ENCODE measurements at places on chromosomes 7 and 10. TPM values are rescaled to one million over a fixed set of nuclear protein-coding genes. Genes with fewer than 3 reads are reported as not detected.

NRAP gene
- 1,353 TPM for total RNA-seq

PROSER2 gene
- total RNA-seq, result 0.84 TPM

NIPSNAP2 gene
- 329 TPM for total RNA-seq

GOLGA7B gene
- 0.06 TPM for total RNA-seq

TFAM gene
- 19.5 TPM for total RNA-seq

PDZD7 gene
- 0.46 TPM for total RNA-seq

PLXDC2 gene
- 10.7 TPM for total RNA-seq

GRID1 gene
- total RNA-seq, result 1.8 TPM

GRCh38 chr7:130875901-130876300 is 141.9 kb upstream of the KLF14 start:
- no peak overlapping the region for H3K27ac ChIP-seq
- H3K36me3 ChIP-seq, result peaks cover 92% of the 10 kb centered on the region
- H3K4me1 ChIP-seq, result no peaks in the 10 kb centered on the region
- no peaks in the 10 kb centered on the region for H3K27me3 ChIP-seq
- H3K4me3 ChIP-seq, result no peak overlapping the region

DNA sequence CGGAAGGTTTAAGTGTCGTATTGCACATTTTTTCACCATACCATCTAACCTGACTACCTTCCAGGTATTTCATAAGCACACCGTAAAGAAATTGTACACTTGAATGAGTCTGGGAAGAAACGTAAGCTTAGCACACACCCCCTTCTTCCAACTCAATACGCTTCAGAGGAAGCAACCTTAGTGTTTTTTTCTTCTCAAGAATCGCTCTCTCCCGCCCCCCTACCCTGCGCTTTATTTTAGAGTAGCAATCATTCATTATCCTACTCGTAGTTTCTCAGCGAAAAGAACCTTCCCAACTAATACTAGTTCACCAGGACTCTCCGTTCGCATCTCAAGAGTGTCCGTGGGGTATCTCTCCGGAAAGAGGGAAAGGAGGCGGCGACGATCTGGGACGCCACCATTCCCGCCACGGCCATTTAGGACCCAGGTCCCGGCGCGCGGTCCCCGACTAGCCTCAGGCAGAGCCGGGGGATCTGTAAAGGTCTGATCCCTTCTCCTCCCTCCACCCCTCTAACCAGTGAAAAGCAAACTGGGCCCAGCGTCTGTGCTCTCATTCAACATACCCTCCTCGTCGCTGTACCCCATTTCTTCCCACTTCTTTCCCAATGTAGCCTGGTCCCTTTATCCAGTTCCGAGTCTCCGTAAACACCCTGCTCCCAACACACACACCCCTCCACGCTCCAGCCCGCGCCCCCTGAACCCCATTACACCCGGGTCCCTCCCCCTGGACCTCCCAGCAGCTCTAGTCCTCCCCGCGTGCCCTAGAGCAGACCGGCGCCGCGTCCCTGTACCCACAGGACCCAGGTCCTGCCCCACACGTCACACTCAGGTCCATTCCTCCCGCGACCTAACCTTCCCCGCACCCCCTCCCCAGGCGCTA is 16.0 kb downstream of the MYOZ1 start:
- no peaks in the 10 kb centered on the region for H3K27me3 ChIP-seq
- no peaks in the 10 kb centered on the region for H3K36me3 ChIP-seq
- no peak for DNase-seq

GRCh38 chr10:84811113-84811512 is 482.7 kb downstream of the CCSER2 start:
- no peak overlapping the region for H3K4me3 ChIP-seq
- DNase-seq, result no peak
- H3K27me3 ChIP-seq, result no peaks in the 10 kb centered on the region
- no peaks in the 10 kb centered on the region for H3K4me1 ChIP-seq
- H3K36me3 ChIP-seq, result no peaks in the 10 kb centered on the region

DNA sequence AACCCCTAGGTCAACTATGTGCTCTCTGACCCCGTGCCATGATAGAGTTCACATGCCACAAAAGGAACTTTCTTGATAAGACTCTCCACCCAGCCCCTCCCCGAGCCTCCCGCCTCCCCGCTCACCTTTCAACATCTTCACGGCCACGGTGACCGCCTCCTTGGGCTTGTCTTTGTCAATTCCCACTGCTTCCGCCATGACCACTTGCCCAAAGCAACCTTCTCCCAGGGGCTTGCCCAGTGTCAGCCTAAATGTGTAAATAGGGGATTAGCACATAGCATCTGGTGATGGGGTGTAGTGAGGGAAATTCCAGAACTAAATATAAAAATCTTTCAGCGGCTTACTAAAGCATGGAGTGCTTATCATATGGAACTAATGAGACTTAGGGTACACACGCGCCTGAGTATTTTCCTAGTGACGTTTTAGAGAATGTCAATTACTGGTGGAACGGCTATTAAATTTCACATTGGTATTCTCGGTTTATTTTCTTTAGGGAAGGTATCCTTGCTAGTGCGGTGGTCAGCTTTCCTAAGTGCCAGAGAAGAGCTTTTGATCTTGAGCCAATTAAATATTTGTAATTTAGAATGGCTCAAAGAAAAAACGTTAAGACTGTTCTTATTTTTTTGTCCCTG is 97.4 kb downstream of the FGFR2 start:
- H3K4me3 ChIP-seq, result no peak overlapping the region
- DNase-seq, result no peak
- H3K4me1 ChIP-seq, result no peaks in the 10 kb centered on the region
- H3K27ac ChIP-seq, result no peak overlapping the region
- H3K27me3 ChIP-seq, result peaks cover 6% of the 10 kb centered on the region

DNA sequence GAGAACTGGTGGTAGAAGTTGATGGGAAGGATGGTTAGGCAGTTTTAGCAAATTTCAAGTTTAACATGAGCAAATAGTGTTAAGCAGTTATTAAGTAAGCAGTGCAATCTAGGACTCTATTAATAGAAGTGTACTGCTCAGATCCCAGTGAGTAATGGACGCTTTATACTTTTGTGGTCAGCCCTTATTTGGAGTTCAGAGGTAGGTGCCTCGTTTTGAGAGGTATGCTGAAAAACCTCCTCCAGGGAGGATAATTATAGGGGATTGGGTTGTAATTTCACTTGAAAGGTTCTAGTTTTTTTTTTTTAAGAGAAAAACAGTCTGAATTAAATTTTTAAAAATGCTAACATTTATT is 33.5 kb upstream of the CCDC7 start:
- H3K4me1 ChIP-seq, result peaks cover 11% of the 10 kb centered on the region
- H3K4me3 ChIP-seq, result no peak overlapping the region
- no peaks in the 10 kb centered on the region for H3K27me3 ChIP-seq
- no peaks in the 10 kb centered on the region for H3K36me3 ChIP-seq
- no peak for DNase-seq

- DNase-seq, result no peak
- H3K27ac ChIP-seq, result no peak overlapping the region
- no peaks in the 10 kb centered on the region for H3K36me3 ChIP-seq
- no peaks in the 10 kb centered on the region for H3K4me1 ChIP-seq
- no peak overlapping the region for H3K4me3 ChIP-seq
- no peaks in the 10 kb centered on the region for H3K27me3 ChIP-seq
Measured at GRCh38 chr7:114150689-114151088, 231.9 kb upstream of the PPP1R3A start.

- H3K4me3 ChIP-seq, result no peak overlapping the region
- peaks cover 14% of the 10 kb centered on the region for H3K36me3 ChIP-seq
Measured at GRCh38 chr10:132613566-132614348, 76.2 kb downstream of the INPP5A start.

DNA sequence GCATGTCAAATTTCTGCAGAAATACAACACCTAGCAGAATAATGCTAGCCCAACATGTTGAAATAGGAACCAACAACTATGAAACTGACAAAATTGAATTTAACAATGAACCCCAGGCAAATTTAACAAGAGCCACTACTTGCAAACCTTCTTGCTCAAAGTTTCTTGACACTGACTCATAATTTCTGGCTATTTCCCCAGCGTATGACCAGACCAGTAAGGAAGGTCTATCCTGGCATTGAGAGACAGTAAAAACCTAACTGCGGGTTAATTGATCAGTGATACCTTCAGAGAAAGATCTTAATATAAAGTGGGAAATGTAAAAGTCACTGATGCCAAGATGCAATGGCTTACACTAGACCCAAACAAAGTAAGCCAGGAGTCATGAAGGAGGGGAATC is 510.1 kb downstream of the ARL4A start:
- no peak overlapping the region for H3K4me3 ChIP-seq
- H3K36me3 ChIP-seq, result no peaks in the 10 kb centered on the region
- no peak overlapping the region for H3K27ac ChIP-seq
- H3K4me1 ChIP-seq, result no peaks in the 10 kb centered on the region

GRCh38 chr10:119416855-119417254 is 125.7 kb downstream of the RGS10 start:
- peak; percentile 76 for DNase-seq
- peak overlapping the region; percentile 82 for H3K27ac ChIP-seq
- H3K36me3 ChIP-seq, result no peaks in the 10 kb centered on the region
- no peak overlapping the region for H3K4me3 ChIP-seq

DNA sequence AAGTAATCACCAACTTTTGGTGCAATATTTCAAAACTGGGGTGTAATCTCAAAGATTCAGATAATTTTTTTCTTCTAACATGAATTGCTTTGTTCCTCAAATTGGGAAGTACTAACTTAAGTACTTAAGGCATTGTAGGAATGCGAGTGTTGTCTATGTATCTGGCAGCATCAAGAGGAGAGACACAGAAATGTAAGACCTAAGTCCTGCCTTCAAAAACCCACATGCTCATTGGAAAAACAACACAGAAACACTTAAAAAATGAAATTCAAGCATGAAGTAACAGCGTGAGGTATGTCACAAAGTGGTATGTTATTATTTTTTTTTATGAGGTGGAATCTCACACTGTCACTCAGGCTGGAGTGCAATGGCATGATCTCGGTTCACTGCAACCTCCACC is 288.5 kb downstream of the ZEB1 start:
- H3K27me3 ChIP-seq, result no peaks in the 10 kb centered on the region
- no peaks in the 10 kb centered on the region for H3K36me3 ChIP-seq
- DNase-seq, result no peak
- no peak overlapping the region for H3K4me3 ChIP-seq
- no peak overlapping the region for H3K27ac ChIP-seq
- H3K4me1 ChIP-seq, result peaks cover 41% of the 10 kb centered on the region

GRCh38 chr10:86730227-86730626 is 26.2 kb upstream of the BMPR1A start:
- no peak for DNase-seq
- H3K4me3 ChIP-seq, result no peak overlapping the region
- no peaks in the 10 kb centered on the region for H3K4me1 ChIP-seq
- peaks cover 64% of the 10 kb centered on the region for H3K36me3 ChIP-seq
- H3K27ac ChIP-seq, result peak overlapping the region; percentile 86

DNA sequence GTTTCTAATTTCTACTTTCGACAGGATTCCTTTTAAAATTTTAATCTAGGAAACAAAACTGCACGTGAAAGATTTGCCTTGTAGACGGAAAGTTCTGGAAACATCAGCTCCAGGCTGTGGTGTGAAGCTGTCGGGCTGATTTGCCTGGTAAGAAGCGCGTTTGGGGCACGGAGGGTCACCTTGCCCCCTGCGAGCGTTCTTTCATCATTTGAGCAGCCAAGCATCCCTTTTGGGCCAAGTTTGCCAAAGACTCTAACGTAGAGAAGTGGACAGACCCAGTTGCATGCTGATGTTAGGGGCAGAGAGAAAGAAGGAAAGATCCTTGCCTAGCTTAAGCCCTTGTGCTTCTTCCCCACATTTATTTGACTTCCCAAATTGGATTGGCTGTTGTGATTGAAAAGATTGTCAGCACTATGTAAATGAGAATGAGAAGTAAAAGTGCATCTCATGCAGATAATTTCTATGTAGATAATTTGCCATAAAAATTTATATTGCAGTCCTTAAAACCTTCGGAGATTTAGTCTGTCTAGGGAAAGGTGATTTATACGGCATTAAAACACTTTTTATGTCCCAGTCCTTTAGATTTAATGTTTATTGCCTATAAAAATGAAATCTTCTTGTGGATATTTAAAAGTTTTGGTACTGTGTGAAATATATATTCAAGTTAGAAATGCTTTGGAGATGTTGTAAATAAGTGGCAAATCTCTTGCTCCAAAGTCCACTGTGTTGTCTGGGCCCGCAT is 76.1 kb downstream of the CUX1 start:
- H3K4me1 ChIP-seq, result peaks cover 48% of the 10 kb centered on the region
- no peaks in the 10 kb centered on the region for H3K36me3 ChIP-seq
- H3K27me3 ChIP-seq, result no peaks in the 10 kb centered on the region
- no peak overlapping the region for H3K4me3 ChIP-seq
- no peak for DNase-seq
- no peak overlapping the region for H3K27ac ChIP-seq

DNA sequence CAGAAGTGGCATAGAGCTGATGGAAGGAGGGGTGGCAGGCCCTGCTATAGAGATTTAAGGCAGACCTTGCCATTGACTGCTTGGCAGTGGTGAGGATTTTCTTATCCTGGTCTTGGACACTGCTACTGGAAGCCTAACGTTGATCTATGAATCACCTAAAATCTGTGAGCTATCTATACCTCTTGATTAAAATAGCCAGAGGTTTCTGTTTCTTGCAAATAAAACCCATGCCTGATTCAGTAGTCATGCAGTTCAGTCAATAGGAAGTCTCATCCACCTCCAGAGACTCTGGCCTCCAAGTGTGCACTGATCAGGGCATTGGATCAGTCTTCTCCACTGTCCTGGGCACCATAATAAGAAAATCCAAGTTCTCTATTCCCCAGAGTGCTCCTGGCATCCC is 286.5 kb downstream of the PTEN start:
- no peaks in the 10 kb centered on the region for H3K36me3 ChIP-seq
- DNase-seq, result no peak
- H3K4me1 ChIP-seq, result peaks cover 4% of the 10 kb centered on the region
- H3K27ac ChIP-seq, result no peak overlapping the region
- H3K27me3 ChIP-seq, result no peaks in the 10 kb centered on the region

GRCh38 chr7:16098058-16098457 is 323.3 kb downstream of the CRPPA start:
- no peak overlapping the region for H3K4me3 ChIP-seq
- no peak for DNase-seq
- no peaks in the 10 kb centered on the region for H3K27me3 ChIP-seq
- H3K27ac ChIP-seq, result no peak overlapping the region
- H3K36me3 ChIP-seq, result no peaks in the 10 kb centered on the region

- no peak overlapping the region for H3K4me3 ChIP-seq
- H3K36me3 ChIP-seq, result peaks cover 11% of the 10 kb centered on the region
- DNase-seq, result no peak
- no peak overlapping the region for H3K27ac ChIP-seq
Measured at GRCh38 chr10:72133517-72133916, 45.2 kb upstream of the SPOCK2 start.

- H3K4me1 ChIP-seq, result no peaks in the 10 kb centered on the region
- H3K36me3 ChIP-seq, result no peaks in the 10 kb centered on the region
- DNase-seq, result no peak
- no peak overlapping the region for H3K27ac ChIP-seq
- H3K27me3 ChIP-seq, result no peaks in the 10 kb centered on the region
Measured at GRCh38 chr7:164882-165660, 27.3 kb upstream of the FAM20C start.

- H3K27ac ChIP-seq, result no peak overlapping the region
- peaks cover 33% of the 10 kb centered on the region for H3K36me3 ChIP-seq
- no peak for DNase-seq
Measured at GRCh38 chr10:89335226-89335625, 7.4 kb downstream of the IFIT3 start.

GRCh38 chr7:91942312-91942711 is 1.6 kb downstream of the AKAP9 start:
- no peaks in the 10 kb centered on the region for H3K27me3 ChIP-seq
- peaks cover 33% of the 10 kb centered on the region for H3K4me1 ChIP-seq
- peak overlapping the region; percentile 72 for H3K4me3 ChIP-seq
- DNase-seq, result no peak
- no peaks in the 10 kb centered on the region for H3K36me3 ChIP-seq

GRCh38 chr10:47438857-47439474 is 44.9 kb downstream of the ANXA8 start:
- H3K27ac ChIP-seq, result no peak overlapping the region
- peak; percentile 44 for DNase-seq
- H3K27me3 ChIP-seq, result no peaks in the 10 kb centered on the region
- H3K4me3 ChIP-seq, result no peak overlapping the region
- H3K36me3 ChIP-seq, result no peaks in the 10 kb centered on the region
